Stimulated activated CD4-positive, alpha-beta T cell treated with anti-CD3 and anti-CD28 coated beads, Interleukin-4, amount 100 ng/mL, for 1 hour (primary cell): ENCODE measurements at places on chromosomes 12 and 14.
A peak's percentile ranks its signal among the peaks of the same experiment; 100 is the strongest.

- DNase-seq: no peak
These were observed 58.4 kb upstream of the DIO3 start for GRCh38 chr14:101502761-101503392.

DNA sequence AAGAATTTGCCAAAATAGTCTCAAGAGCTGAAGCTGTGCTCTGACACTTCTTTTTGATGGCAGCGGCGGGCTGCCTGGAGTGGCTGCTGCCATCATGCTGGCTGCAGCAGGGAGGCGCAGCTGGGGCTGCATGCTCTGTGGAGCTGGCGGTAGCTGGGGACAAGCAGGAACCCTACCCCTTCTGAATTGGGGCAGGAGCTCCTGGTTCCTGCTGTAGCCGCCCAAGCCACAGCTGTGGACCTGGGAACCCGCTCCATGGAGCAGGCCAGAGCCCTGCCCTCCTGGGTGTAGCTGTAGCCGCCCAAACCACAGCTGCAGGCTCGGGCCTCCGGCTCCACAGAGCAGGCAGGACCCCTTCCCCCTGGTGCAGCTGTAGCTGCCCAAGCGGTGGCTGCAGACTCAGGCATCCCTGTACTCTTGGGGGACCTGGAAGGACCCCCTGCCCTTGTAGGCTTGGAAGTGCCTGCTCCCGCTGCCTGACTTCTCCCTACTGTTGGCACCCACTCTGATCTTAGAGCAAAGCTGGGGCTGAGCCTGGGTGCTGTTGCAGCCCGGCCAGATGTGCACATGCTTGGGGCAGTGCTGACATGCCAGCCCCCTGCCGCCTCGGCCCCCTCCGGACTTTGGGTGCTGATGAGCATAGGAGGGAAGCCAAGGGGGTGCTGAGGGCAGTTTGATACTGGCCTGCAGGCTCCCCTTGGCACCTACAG is 33.3 kb downstream of the APAF1 start:
- DNase-seq: no peak

DNA sequence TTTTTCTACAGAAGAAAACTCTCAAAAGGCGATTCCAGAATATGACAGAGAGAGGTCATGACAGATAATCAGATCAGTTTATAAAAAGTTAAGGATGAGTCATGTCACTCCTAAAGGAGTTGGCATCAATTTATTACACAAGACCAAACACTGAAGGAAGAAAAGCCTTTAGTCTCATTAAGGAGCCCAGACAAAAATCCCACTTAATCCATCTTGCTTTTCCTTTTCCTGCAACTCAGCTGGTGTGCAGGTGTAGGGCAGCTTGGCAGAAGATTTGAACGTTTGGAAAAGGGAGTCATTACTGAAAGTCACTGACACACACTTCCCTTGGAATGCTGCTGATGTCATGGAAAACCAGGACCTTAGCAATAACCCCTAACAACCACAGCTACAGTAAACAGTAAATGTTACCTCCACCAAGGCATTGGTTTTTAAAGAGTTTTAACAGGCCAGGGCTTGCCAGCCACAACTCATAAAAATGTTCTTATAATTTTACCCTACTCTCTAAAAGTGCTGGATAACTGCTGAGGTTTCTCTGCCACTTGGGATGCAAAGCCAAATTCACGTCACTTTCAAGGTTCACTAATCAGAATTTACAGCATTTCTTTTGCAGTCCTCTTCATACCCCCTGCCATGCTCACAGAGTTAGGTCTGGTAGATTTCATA is 320.6 kb downstream of the RAD51B start:
- DNase-seq: no peak

GRCh38 chr12:25811656-25812126 is 146.8 kb upstream of the RASSF8 start:
- DNase-seq: no peak

DNA sequence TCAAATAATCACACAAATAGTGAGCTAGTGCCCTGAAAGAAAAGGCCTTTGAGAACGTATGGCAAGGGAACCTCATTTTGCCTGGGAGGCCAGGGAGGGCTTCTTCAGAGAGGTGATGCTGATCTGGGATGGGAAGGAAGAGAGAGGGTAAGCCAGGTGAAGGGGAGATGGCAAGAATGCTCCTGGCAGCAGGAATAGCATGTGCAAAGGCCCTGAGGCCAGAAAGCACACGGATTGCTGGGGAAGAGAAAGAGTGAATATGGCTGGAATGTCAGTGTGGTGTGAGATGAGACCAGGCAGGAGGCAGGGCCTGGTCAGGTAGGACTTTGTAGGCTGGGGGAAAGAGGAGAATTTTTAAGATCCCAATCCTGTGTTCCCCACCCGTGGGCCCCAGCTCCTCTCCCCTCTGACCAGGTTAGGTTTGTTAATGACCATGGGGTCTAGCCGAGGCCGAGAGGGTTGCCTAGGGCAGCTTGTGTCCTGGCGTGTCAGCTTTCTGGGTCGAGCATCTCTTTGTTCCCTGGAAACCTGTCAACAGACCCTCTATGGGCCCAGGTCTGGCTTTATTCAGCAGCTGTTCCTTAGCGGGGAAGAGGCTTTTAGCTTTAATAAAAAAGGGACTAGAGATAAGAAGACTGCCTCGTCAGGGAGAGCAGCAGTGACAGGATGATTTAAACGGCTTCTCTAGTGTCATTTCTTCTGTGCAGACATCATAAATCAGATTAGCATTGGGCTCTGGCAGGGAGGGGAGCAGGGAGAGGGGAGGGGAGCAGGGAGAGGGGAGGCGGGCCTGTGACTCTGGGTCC is 123.4 kb downstream of the ADCK1 start:
- no peak for DNase-seq

DNA sequence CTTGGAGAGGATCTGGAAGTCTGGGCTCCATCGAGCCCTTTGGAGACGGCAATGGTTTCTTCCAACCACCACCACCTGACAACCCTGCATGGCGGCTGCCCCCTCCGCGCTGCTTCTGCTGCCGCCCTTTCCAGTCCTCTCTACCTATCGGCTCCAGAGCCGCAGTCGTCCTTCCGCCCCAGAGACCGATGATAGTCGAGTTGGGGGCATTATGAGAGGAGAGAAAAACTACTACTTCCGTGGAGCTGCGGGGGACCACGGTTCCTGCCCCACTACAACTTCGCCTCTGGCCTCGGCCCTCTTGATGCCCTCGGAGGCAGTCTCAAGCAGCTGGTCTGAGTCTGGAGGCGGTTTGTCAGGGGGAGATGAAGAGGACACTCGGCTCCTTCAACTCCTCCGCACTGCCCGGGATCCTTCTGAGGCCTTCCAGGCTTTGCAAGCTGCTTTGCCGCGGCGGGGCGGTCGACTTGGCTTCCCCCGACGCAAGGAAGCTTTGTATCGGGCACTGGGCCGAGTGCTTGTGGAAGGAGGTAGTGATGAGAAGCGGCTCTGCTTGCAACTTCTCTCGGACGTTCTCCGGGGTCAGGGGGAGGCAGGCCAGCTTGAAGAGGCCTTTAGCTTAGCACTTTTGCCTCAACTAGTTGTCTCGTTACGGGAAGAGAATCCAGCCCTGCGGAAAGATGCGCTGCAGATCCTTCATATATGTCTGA is 499 bp downstream of the TOGARAM1 start:
- peak; percentile 24 for DNase-seq

- DNase-seq: no peak
These were observed 223.1 kb downstream of the ANO6 start for GRCh38 chr12:45439039-45439438.

DNA sequence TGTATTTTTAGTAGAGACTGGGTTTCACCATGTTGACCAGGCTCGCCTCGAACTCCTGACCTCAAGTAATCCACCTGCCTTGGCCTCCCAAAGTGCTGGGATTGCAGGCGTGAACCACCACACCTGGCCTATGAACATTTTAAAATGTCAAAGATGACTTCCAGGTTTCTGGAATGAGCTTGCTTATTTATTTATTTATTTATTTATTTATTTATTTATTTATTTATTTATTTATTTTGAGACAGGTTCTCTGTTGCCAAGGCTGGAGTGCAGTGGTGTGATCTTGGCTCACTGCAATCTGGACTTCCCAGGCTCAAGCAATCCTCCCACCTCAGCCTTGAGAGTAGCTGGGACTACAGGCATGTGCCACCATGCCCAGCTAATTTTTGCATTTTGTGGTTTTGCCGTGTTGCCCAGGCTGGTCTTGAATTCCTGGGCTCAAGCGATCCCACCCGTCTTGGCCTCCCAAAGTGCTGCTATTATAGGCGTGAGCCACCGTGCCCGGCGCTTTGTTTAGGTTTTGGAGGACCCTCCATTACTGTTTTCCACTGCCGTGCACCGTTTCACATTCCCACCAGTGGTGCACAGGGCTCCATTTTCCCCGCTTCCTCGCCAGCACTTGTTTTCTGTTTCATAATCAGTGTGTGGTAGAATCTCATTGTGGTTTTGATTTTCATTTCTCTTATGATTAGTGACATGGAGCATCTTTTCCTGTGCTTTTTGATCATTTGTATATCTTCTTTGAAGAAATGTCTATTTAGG is 6.4 kb upstream of the CFAP251 start:
- no peak for DNase-seq
